ENCODE measurements at places on chromosomes 7 and 10. TPM values are rescaled to one million over a fixed set of nuclear protein-coding genes. Genes with fewer than 3 reads are reported as not detected.

NXPH1 gene
- total RNA-seq = 0.27 TPM

RBP3 gene
- not detected for total RNA-seq

GARIN1A gene
- not detected for total RNA-seq

ATRNL1 gene
- total RNA-seq = 28.7 TPM

TRPV5 gene
- not detected for total RNA-seq

EZH2 gene
- total RNA-seq = 28.6 TPM

EPO gene
- total RNA-seq = 0.63 TPM
